Activated CD4-positive, alpha-beta T cell treated with anti-CD3 and anti-CD28 coated beads, Interleukin-2, amount 50 U/mL, for 24 hours (primary cell): ENCODE measurements at places on chromosomes 3 and 15.

GRCh38 chr3:128629936-128630335, 20.7 kb downstream of the RPN1 start:
- no peak for DNase-seq

GRCh38 chr3:54817628-54818027, 110.2 kb downstream of the LRTM1 start:
- no peak for DNase-seq

GRCh38 chr3:55782351-55782750, 295.2 kb upstream of the WNT5A start:
- DNase-seq, result no peak

GRCh38 chr15:59438625-59439290, 772 bp downstream of the FAM81A start:
- no peak for DNase-seq

GRCh38 chr15:75049392-75049791, 26.0 kb downstream of the PPCDC start:
- DNase-seq, result no peak

DNA sequence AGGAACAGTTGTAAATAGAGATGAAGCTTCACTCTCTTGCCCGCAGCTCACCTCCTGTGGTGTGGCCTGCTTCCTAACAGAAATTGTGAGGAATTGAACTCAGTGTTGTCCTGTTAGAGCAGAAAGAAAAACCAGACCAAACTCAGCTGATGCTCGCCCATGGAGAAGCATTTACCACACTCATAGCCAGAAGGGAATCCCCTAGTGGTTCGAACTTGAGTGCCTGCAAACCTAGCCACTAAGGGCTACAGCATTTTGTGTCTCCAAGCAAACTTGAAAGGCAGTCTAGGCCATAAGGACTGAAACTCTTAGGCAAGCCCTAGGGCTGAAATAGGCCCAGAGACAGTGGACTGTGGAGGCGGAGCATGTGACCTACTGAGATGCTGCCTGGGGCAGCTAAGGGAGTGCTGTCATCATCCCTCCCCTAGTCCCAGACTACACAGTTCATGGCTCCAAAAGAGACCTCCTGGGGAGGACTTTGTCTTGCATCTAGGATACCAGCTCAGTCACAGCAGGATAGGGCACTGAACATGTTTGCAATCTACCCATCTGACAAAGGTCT, 44.5 kb upstream of the MCTP2 start:
- DNase-seq, result no peak

GRCh38 chr15:60374628-60375081, 23.1 kb downstream of the ANXA2 start:
- no peak for DNase-seq
